ENCODE measurements at places on chromosomes 1 and 21.

DNA sequence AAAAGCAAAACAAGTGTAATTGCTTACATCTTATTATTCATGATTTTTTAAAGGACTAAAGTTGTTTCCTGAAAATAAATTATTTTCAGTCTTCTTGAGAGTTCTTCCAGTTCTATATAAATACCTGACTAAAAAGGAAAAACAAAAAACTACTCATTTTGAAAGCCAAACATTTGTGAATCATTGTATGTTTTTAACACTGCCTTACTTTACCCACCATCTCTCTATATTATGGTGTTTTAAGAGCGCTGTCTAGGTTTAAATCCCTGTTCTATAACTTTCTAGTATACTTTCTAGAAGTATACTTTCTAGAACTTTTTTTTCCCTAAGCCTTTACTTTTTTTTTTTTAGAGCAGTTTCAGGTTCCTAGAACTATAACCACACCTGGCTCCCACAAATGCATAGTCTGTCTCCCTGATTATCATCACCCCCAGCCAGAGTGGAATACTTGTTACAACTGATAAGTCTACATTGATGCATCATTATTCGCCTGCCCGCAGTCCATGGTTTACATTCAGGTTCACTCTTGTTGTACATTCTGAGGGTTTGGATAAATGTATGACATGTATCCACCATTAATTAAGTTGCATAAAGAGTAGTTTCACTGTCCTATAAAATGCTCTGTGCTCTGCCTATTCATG, 9.8 kb downstream of the RSBN1 start:
- DNase-seq = no peak

- no peak for DNase-seq
Observed at GRCh38 chr1:5548266-5548665, 444.0 kb downstream of the NPHP4 start.

- no peak for DNase-seq
Observed at GRCh38 chr21:42463861-42464515, 32.0 kb downstream of the RSPH1 start.

DNA sequence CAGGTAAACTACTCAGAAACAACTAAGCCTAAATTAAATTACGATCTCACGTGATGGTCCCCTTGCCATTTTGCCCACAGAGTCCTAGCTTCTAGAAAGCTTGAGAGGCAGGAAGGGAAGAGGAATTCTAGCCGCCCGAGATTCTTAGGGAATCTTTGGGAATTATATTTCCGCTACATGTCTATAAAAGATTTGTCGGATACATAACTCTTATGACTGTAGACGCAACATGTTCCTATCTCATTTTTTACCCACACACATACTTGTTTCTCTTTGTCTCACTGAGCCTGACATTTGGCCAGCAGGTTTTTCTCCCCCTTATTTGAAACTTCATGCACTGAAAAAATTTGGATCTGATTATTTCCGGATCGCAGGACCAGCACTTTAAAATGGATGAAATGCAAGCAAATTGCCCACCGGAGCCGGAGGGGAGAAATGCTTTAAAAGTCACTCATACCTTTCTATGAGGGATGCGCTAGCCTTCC, 5.5 kb downstream of the GLIS1 start:
- no peak for DNase-seq

- DNase-seq = no peak
Observed at GRCh38 chr1:181033799-181034451, at the start of gene MR1. MR1 (plus strand) TSS chr1:181033983; CDS start chr1:181034008, 25 bp downstream.

DNA sequence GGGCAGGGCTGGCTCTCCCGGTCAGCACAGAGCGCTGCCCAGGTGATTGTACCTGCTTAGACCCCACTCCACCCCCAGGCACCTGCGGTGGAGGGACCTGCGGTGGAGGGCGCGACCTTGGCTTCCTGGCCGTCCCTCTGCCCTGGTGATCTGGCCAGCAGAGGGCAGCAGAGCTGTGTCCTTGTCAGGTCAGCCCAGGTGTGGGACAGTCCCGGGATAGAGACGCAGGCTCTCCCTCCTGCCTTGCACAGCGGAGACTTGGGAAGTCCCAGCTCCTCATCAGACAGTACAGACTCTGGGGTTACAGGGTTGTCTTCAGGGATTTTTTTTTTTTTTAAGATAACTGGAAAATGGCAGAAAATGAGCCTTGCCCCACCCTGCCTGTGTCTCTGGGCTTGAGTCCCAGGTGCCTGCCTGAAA, 10.0 kb downstream of the SLX9 start:
- DNase-seq = no peak

DNA sequence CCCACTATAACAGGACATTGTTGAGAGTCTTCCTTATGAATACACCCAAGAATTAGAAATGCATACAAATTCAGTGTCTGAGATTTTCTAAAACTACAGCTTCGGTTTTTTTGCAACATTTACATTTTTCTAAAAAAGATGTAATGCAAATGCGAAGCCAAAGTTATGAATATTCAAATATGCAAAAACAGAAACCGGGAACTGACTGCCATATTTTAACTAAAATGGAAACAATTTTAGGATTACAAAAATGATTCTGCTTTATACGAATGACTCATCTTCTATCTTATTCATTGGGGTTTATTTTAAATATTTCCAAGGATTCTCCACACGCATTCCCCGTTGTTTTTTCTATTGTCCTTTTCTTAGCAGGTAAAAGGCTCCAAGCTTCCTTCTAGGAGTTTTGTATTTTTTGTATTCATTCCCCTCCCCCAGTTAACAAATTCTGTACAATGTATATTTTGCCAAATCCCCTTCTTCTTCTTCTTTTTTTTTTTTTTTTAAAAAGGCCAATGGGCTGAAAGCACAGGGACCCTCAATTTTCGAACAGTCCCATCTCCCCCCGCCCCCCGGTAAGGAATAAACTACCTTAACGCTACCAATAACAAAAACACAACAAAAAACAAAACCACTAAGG, 1.0 kb downstream of the ARPC5 start:
- no peak for DNase-seq

GRCh38 chr1:99965646-99966375, 4.0 kb upstream of the SLC35A3 start:
- no peak for DNase-seq

GRCh38 chr1:233744779-233745513, 131.0 kb downstream of the KCNK1 start:
- no peak for DNase-seq

DNA sequence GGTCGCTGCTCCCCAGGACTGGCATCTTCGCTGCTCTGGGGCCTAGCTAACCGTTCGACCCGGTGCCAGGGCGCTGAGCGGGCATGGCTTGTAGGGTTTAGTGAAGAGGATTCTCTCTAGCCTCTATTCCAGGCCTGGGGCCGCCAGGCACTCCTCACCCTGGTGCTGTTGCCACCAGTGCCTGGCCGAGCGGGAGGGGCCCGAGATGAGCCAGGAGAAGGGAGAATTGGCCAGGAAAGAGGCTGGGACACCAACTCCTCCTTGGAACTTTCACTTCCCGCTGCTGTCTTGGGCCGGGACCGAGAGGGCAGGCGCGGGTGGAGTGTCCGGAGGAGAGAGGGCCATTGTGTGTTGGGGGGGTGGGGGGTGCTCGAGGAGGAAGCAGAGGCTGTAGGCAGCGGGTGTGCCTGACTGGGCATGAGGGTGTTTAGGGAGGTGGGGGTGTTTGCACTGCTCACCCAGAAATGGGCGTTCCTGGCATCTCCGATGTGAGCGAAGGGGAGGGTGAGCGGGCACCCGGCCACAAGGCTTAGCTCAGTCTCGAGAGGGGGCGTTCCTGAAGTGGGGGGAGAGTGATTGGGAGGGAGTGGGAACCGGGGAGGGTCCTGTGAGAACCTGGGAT, 772 bp downstream of the ADAM15 start:
- DNase-seq = no peak

GRCh38 chr1:53658489-53659230, 80.3 kb downstream of the GLIS1 start:
- DNase-seq = no peak

- DNase-seq = no peak
Observed at GRCh38 chr1:119160866-119161265, 20.4 kb upstream of the WARS2 start.

DNA sequence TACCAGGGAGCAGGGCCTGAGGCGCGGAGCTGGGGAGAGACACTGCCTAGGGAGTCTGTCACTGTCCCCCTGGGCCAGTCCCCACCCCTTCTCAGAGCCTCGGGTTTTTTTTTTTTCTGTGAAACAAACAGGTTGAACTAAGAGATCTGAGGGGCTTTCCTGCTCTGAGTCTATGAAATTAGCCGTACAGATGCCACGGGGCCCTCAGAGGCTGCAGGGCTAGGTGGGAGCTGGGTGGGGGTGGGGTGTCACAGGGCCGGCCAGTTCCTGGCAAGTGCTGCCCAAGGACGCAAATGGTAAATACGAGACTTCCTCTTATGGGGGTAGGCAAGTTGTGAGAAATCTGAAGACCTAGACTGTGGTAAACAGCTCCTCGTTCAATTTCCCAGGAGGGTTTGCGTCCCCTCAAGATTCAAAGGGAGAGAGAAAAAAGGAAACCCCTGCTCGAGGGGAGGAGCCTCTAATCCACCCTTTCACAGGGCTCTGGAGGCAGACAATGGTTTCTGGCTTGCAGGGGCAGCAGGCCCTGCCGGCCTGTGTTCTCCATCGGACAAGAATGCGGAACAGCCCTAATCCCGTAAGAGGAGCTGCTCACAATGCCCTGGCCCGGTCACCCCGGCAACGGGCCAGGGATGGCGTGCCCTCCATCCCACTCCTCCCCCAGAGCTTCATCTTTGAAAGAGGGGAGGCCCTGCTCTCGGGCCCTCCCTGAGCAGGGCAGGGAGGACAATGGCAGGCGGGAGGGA, 7.8 kb downstream of the NUAK2 start:
- DNase-seq = no peak

GRCh38 chr1:236035681-236036101, 29.2 kb downstream of the NID1 start:
- DNase-seq = no peak

- DNase-seq = no peak
Observed at GRCh38 chr1:221089273-221089672, 210.0 kb downstream of the HLX start.

GRCh38 chr1:111598544-111598943, 21.0 kb upstream of the RAP1A start:
- DNase-seq = no peak

DNA sequence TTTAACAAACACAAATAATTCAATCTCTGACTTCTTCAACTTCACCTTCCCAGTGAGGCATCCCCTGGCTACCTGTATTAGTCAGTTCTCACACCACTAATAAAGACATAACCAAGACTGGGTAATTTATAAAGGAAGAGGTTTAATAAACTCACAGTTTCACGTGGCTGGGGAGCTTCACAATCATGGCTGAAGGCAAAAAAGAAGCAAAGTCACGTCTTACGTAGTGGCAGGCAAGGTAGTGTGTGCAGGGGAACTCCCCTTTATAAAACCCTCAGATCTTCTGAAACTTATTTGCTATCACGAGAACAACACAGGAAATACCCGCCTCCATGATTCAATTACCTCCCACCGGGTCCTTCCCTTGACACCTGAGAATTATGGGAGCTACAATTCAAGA, 478.5 kb downstream of the ADGRL2 start:
- no peak for DNase-seq

DNA sequence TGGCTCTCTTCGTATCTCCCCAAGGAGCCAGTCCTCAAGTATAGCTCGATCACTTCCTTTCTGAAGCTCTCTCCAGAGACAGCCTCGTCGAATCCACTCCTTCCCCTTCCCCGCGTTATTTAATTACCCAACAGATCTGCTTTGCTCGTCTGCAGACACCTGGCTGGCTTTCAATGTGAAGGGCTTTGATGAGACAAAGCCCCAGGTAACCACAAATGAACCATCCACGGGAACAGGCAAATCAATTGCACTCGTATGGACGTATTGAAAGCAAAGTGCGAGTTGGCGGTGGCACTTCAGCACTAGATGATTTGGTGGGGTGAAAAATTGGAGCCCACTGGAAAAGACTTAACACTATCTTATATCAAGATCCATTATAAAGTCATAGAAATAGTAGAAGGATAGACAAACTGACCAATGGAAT, 364 bp upstream of the BCAR3 start:
- DNase-seq = no peak

DNA sequence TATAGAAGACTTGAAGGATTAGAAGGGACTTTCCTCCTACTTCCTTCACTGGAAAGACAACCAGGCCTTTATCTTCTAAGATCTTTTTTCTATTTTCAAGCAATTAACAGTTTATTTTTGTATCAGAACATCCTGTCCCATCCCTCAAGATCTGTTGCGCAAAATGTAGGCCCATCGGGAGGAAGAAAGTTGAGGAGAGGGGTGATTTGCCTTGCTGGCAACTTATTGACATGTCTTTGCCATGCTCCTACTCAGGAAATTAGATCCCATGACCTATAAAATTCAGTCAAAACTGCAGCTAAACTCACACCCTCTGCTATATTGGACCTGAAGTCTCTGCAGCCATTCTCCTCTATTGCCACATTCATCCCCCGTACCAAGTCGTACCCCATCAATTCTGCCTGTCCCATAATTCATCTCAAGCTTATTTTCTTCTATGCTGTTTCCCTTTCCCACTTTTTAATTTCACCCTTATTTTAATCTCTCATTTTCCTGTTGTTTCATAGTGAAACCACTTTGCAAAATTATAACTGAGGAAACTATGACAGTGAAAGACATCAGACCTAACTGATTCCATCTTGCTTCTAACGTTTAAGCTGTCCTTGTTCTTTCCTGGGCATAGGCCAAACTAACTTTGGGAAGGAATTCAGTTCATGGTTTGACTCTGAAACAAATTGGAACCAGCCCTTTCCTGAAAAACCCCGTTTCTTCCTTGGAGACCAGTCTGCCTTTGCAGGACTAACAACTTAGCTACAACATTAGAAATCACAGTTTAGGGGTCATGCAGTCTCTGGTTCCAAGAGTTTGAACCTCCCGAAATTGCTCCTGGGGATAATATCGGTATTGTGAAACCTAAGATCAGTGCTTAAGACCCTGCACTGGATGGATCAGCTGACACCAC, 195.7 kb upstream of the PTBP2 start:
- DNase-seq = no peak

DNA sequence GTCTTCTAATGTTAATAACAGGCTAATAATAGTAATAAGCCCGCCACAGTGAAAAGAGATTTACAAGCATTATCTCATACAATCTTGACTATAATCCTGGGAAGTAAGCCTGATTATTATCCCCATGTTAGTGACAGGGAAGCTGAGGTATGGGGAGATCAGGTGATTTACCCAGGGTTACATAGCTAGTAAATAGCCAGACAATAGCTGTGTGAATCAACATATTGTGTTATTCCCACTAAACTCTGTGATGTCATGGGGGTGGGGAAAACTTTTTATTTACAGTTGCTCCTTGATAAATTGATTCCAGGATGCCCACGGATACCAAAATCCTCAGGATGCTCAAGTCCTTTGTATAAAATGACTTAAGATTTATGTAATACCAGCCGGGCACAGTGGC, 181.9 kb downstream of the LMO4 start:
- DNase-seq = no peak

- DNase-seq = no peak
Observed at GRCh38 chr1:247540581-247540980, 4.3 kb upstream of the OR2C3 start.

- no peak for DNase-seq
Observed at GRCh38 chr1:246292571-246292970, 214.5 kb downstream of the SMYD3 start.

DNA sequence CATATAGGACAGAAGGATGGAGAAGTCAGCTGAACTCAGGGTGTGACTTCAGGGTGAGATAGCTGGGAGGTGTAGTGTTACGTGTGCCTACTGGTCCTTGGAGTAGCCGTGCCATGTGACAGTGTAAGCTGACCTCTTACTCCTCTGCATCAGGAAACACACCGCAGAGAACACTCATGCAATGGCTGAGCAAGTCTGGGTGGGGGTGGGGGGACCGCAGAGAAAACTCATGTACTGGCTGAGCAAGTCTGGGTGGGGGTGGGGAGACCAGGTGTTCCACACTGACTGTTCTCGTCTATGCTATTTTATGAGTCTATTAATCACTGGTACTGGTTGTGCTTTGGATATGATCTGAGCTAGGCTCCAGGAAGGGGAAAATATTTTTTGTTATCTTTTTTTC, 233.1 kb downstream of the PAPPA2 start:
- DNase-seq = no peak

Data from NCI-H1417 treated with DMSO at 0.1 percent for 48 hours (cell line).